NCI-H460 (cell line): ENCODE measurements at places on chromosomes 13 and 19. TPM values are rescaled to one million over a fixed set of nuclear protein-coding genes. Genes with fewer than 3 reads are reported as not detected.

Gene KASH5
- total RNA-seq = not detected in 2 replicates

Gene MAMSTR
- 0.32 and 0.43 TPM in 2 replicates for total RNA-seq

Gene PDE4C
- 0.10 and 0.20 TPM in 2 replicates for total RNA-seq

Gene RNASEH2A
- total RNA-seq = 25.6 and 31.1 TPM in 2 replicates

Gene TNFRSF19
- 26.5 and 31.3 TPM in 2 replicates for total RNA-seq

DNA sequence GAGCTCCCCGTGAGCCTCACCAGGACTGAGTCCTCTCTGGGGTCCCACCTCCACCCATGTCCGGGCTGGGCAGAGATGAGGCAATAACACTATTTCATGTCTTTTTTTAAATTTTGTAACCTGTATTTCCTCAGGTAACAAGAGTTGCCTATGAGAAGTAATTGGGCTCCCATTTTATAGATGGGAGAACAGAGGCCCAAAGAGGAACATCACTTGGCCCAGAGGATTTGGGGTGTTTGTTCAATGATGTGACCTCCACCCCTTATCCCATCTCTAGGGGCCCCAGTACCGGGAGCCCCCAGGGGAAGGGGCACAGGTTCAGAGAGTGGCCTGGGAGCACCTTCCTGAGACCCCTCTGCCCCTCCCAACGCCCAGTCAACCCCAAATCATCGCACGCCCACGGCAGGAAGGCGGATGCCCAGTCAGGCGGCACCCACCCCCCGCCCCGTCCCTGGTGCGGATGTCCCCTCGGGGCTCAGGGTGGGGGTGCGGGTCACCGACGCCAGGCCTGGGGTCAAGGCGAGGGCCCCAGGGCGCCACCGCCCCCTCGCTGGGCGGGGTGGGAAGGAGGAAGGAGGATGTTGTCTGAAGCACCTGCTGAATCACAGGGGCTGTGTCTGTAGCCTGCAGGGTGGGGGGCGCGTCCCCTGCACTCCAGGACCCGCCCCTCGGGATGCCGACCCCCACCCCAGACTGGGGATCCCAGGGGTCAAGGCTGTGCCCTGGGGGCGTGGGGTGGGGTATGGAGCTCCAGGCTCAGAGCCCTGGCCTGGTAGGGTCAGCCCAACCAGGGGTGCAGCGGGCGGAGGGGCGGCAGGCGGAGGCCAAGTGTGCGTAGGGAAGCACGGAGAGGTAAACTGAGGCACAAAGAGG, 9.0 kb upstream of the CIRBP start:
- DNase-seq = no peak

DNA sequence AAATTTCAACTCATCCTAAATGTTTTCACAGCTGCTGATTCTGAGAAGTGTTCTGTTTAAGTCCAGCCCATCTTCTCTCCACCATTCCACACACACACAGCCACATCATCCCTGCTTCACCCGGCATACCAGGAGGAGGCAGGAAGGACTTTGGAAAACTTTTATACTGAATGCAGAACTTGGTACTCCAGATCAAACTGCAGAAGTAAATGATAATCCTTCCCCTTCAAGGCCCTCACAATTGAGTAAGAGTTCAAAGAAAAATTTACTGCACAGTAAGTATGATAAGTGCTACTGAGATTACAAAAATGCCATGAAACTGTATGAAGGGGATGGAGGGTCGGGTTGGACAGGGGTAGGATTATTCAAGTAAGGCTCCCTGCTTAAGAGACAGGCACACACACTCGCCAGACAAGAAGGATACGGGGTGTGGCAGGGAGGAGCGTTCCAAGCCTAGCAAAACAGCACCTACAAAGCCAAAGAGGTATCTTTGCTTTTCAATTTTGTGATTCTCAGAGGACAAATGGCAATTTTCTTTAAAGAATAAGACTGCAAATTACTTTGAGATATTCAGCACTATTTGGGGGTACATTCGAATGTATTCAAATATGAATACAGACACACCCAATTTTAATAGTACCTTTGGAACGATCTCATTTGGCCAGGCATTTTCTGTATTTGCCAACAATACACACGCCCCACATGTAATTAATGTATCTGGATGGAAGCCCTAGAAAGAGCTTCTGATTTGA, 2.5 kb downstream of the USP12 start:
- DNase-seq = no peak

- no peak for DNase-seq
These were observed 11.8 kb downstream of the ARHGEF18 start for GRCh38 chr19:7360393-7360984.

GRCh38 chr19:15014579-15014978, 34.7 kb upstream of the CASP14 start:
- no peak for DNase-seq

GRCh38 chr19:10683064-10683426, 18.2 kb upstream of the QTRT1 start:
- no peak for DNase-seq

GRCh38 chr19:8148410-8149260, 757 bp downstream of the FBN3 start:
- no peak for DNase-seq

- DNase-seq = no peak
These were observed 127.1 kb downstream of the STOML3 start for GRCh38 chr13:38863536-38863935.
